ENCODE measurements at places on chromosomes 5 and 9.

DNA sequence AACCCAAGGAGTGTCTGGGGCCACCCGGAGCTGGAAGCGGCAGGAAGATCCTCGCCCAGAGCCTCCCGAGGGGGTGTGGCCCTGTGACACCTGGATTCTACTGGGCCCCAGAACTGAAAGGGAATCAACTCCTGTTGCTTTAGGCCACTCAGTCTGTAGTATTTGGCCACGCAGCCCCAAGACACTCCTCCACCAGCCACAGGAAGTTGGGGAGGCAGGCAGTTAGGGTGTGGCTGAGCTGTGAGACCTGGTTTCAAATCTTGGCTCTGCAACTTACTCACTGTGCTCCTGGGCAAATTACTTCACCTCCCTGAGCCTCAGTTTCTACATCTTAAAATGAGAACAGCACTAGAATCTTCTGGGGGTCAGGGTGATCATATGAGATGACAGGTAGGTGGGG is 119.8 kb upstream of the PPP1R26 start:
- no peak for DNase-seq

GRCh38 chr9:82600536-82601292 is 462.2 kb downstream of the RASEF start:
- no peak for DNase-seq

GRCh38 chr9:130022566-130023143 is 20.3 kb downstream of the FNBP1 start:
- DNase-seq: no peak

- no peak for DNase-seq
These were observed 63.9 kb downstream of the FAM114A2 start for GRCh38 chr5:153974813-153975163.

DNA sequence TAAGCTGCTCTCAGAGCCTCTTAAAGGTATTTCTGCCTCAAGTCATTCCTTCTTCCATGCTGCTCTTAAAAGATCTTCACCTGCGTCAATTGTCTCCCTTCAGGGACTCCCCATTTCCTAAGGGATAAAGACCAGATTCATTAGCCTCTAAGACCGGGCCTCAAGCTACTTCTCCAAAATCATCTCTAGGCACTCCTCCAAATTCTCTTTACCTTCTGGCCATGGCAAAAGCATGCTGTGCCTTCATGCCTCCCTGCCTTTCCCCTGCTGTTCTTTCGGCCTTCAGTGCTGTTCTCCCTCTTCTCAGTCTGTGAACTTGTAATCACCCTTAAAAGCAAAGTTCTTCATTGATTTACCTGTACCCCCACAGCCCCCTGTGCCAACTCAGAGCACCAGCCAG is 4.4 kb downstream of the TMOD1 start:
- DNase-seq: no peak

DNA sequence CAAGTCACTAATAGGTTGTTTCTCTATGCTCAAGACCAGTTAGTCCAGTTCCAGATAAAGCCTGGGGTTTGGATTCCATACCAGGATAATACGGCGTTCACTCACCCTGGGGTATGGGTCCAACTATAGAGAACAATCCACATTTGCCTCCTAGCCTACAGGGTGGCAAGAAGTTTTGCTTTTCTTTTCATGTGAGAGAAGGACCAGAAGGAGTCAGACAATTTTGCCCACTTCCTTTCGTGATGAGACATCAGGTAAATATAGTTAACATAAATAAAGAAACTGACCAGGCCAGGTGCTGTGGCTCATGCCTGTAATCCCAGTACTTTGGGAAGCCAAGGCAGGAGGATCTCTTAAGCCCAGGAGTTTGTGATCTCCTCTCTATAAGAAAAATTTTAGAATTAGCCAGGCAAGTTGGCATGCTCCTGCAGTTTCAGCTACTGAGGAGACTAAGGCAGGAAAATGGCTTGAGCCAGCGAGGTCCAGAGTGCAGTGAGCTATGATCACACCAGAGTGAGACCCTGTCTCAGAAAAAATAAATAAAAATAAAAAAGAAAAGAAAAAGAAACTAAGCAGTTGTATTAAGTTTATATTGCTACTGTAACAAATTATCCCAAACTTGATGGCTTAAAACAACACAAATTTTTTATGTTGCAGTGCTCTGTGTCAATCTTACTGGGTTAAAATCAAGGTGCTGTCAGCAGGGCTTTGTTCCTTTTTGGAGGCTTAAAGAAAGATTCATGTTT is 7.5 kb upstream of the REEP5 start:
- DNase-seq: no peak

GRCh38 chr5:168132241-168132641 is 159.2 kb upstream of the WWC1 start:
- no peak for DNase-seq

DNA sequence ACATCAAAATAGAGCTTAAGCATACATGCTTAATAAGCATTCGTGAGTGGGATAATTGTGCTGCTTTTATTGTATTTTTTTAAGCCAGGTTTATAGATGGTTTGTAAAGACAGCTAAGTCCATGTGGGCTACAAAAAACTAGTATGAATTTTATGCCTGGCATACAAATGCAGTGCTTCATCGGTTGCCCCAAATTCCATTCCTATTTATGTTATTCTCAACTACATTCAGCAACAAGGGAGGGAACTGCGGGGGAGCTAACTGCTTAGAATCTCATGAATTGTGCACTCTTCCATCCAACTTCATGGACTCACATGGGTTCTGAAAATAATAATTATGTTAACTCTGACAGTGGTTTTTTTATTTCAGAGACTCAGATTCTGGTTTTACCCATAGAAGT is 199.2 kb downstream of the FAM170A start:
- DNase-seq: no peak

DNA sequence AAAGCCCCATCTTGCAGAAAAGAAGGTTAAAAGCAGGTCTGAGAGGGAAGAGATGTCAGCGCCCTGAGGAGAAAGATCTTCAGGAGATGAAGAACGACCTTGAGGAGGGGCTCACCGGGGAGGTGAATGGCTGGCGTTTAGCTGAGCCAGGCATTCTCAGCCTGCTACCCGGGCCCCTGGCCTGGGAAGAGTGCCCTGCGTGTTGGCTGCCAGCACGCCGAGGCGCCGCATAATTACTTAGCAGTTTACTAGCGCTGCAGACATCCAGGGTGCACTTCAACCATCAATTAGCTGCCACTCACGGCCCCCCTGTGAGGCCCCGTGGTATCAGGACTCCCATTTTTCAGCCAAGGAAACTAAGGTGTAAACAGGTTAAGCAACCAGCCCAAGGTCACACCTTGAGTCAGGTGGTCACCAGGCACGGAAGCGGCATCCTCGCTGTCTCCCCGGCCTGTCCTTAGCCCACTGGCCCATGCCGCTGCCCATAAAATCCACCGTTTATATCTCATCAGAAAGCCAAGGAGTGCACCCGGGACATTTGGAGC is 551.9 kb downstream of the BNC2 start:
- no peak for DNase-seq

DNA sequence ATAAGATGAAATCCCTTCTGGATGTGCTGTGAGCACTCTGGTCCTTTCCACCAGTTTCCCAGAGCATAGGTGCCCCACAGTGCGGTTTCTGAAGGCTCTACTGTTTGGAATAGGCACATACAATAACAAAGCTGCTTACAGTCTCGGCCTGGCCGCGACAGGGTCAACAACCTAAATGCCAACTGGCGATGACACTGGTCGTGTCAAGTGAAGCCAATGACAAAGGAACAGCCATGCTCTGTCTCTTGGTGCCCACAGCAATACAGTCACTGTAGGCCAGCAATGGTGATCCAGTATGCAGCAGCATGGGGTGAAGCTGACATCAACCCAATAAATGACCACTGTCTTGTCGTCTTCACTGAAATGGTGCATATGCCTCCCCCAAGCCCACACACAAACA is 47.8 kb upstream of the EQTN start:
- no peak for DNase-seq

DNA sequence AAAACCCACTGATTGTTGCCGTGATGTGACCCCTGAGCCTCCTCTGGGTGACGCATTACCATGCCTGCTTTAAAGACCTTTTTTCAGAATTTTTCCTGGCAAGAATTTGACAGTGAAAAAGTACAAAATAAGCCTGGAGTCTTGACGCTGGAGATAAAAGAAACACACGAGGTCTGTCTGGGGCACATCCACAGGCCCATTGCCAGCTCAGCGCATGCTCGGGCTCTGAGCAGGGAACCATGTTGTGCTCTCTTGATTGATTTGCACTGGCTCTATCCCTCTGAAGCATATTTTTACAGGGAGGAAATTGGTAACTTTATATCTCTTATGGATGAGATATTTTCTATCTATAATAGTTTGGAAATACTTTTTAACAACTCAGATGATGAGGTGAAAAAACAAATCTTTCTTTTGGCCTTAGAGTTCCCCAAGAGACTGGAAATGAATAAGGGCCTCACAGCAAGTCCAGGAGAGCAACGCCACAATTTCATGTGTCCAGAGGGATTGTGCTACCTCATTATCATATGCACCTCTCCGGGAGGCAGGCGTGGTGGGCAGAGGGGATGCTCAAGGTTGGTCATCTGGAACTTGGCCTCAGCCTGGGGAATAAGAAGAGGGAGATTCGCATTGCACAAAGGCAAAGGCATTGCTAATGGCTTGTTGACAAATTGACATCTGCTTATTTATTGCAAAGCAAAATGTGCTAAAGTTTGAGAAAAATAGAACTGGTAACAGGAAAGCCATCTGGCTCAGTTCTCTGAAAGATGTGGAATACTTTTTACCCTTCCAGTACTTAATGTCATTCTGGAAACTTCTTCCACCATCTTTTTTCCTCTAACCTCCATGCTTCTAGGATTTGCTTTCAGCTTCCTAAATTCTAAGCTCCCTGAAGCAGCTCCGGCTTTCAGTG is 183.8 kb downstream of the PJA2 start:
- peak; percentile 36 for DNase-seq

DNA sequence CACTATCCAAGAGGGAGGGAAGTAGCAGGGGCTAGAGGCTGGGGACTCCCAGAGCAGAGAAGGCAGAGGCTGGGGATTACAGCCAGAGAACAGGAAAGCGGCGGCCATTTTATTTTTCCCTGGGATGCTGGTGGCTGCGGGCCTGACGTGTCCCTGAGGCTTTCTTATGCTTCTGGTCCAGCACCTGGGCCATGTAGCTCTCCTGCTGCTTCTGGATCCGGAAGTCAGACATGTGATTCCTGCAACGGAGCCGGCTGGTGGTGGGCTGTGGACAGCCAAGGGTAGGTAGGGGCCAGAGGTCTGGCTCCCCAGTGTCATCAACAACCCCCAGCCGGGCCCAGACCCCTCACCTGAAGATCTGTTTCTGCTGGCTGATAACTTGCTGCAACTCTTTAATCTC is 1.8 kb upstream of the PROB1 start:
- DNase-seq: no peak

GRCh38 chr5:143229896-143230675 is 173.4 kb downstream of the NR3C1 start:
- DNase-seq: peak; percentile 68

- no peak for DNase-seq
These were observed 157.5 kb upstream of the SGCD start for GRCh38 chr5:156169495-156169894.

GRCh38 chr5:87151547-87151946 is 116.1 kb upstream of the RASA1 start:
- no peak for DNase-seq
